ENCODE measurements at places on chromosomes 12 and 14. TPM values are rescaled to one million over a fixed set of nuclear protein-coding genes. Genes with fewer than 3 reads are reported as not detected.

The CCND2 gene
- total RNA-seq, result 357 TPM

The EID3 gene
- total RNA-seq, result 3.9 TPM

The EML1 gene
- 1.7 TPM for total RNA-seq

The NOVA1 gene
- 0.35 TPM for total RNA-seq

The CIROP gene
- not detected for total RNA-seq

The PTPRB gene
- not detected for total RNA-seq

GRCh38 chr14:36773558-36773957, 111.9 kb downstream of the PAX9 start:
- H3K4me1 ChIP-seq, result no peaks in the 10 kb centered on the region
- H3K4me3 ChIP-seq, result no peak overlapping the region
- no peaks in the 10 kb centered on the region for H3K36me3 ChIP-seq
- no peak overlapping the region for H3K27ac ChIP-seq

GRCh38 chr12:104072099-104072498, 7.8 kb downstream of the HCFC2 start:
- no peak for DNase-seq
- peaks cover 17% of the 10 kb centered on the region for H3K36me3 ChIP-seq
- H3K4me1 ChIP-seq, result peaks cover 6% of the 10 kb centered on the region
- H3K4me3 ChIP-seq, result no peak overlapping the region
- H3K27me3 ChIP-seq, result no peaks in the 10 kb centered on the region

DNA sequence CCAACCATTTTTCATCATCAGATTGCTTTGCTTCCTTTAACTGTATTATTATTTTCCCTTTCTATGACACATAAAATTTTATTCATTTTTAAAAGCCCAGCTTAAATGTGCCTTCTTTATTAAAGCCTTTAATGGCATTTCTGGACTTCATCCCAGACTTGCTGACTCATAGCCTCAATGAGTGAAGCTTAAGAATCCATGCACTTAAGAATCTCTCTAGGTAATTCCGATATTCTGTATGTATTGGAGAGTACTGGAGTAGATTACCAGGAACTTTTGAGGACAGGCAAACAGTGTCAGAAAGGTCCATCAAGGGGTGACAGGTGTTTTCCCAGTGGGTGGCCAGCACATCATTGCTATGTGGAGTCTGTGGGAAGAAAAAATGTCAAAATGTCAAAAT, 107.9 kb downstream of the PTPRQ start:
- H3K36me3 ChIP-seq, result no peaks in the 10 kb centered on the region
- H3K27me3 ChIP-seq, result no peaks in the 10 kb centered on the region
- no peak overlapping the region for H3K4me3 ChIP-seq
- no peaks in the 10 kb centered on the region for H3K4me1 ChIP-seq
- no peak overlapping the region for H3K27ac ChIP-seq

DNA sequence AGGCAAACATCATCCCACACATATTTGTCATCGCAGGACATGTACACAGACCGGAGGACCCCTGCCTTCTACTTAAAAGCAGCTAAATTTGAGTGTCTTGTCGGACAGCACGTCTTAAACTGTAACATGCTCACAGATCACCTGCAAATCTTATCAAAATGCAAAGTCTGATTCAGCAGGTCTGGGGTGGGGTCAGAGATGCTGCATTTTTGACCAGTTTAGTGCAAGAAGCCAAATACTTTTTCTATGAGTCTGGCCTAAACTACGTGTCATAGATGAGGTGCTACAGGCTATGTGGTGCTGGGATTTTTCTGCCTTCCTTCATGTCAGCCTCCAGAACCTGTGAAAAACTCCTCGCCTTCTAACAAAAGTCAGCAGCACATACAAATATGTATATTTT, 178.8 kb upstream of the LHX5 start:
- no peak for DNase-seq
- no peaks in the 10 kb centered on the region for H3K36me3 ChIP-seq
- H3K27me3 ChIP-seq, result peaks cover 25% of the 10 kb centered on the region
- H3K4me1 ChIP-seq, result no peaks in the 10 kb centered on the region
- H3K27ac ChIP-seq, result no peak overlapping the region
- no peak overlapping the region for H3K4me3 ChIP-seq

- H3K4me1 ChIP-seq, result no peaks in the 10 kb centered on the region
- H3K27ac ChIP-seq, result no peak overlapping the region
- no peak overlapping the region for H3K4me3 ChIP-seq
- DNase-seq, result no peak
- no peaks in the 10 kb centered on the region for H3K36me3 ChIP-seq
- peaks cover 6% of the 10 kb centered on the region for H3K27me3 ChIP-seq
Measured at GRCh38 chr14:32028599-32028998, 48.5 kb upstream of the ARHGAP5 start.

DNA sequence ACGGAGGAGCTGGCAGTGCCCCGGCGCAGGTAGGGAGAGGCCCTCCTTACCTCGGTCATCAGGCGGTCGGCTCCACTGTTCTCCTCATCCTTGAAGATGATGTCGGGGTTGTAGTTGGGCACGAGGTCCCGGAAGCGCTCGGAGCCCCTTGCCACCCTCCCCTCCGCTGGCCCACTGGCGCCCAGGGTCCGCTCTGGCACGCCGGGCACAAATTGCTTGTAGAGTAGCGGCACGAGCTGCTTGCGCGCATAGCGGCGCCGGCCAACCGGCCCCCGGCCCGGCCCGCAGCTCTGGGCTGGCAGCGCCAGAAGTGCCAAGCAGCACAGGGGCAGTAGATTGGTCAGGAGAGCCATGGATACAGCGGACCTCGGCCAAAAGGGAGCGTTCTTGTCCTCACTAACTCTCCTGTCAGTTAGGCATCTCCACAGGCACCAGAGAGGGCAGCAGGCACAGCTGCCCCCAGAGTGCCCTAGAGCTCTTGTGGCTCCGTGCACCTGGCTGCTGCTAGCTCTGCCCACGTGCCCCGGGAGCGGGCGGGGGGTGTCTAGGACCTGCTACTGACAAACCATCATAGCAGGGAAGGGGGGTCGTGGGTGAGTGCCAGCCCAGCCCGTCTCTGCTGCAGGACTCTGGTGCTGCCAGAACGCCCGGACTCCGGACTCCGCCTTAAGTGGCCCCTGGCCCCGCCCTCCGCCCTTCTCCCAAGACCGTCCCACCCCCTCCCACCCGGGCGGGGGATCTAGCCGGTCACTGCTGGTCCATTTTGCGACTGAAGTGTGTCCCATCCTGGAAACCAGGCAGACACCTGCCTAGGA, at the start of gene DHH:
Gene DHH (minus strand): TSS at position 642 of the 815 bp plus-strand sequence. CDS start 289 bp downstream, at position 353.
- H3K4me3 ChIP-seq, result no peak within 1 kb of the TSS
- H3K27ac ChIP-seq, result no peak within 1 kb of the TSS
- peaks cover 10% of the 10 kb centered on the region for H3K36me3 ChIP-seq
- DNase-seq, result peak; percentile 16
- peaks cover 32% of the 10 kb centered on the region for H3K4me1 ChIP-seq
- H3K27me3 ChIP-seq, result peaks cover 50% of the 10 kb centered on the region

All from activated CD4-positive, alpha-beta T cell treated with anti-CD3 and anti-CD28 coated beads for 36 hours (primary cell).